ENCODE measurements at places on chromosomes 16 and 17.

DNA sequence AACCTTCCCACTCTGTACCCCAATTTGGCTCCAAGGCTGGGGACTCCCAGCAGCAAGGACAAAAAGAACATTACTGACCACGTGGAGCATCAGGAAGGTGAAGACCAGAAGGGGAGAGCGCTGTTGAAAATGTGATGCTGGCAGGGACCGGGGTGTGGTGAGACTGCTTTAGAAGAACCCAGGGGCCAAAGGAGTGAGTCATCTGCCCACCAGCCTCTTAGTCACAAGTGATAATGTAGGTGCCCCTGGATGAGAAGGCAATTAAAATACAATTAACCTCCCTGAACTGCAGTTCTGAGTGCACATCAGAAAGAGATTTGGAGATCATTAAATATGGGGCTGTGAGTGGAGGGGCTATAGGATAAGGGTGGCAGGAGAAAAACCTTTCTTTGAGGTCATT lies 366.6 kb upstream of the CCL2 start:
- DNase-seq, result no peak

DNA sequence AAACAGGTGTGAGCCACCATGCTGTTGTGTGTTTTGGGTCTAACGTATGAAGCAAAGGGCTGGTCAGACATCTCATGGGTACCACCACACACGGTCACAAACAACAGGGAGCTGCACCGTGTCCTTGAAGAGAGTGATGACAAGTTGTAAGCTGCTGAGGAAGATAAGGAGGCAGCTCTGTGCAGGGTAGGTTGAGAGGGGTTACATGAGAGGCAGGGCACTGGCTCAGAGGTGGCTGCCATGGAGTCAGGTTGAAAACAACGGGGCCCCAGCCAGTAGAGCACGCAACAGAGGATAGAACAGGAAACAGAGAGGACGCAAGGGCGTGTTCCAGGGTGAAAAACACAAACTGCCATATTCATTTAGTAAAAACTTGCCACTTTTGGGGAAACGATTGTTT lies 52.2 kb downstream of the TRARG1 start:
- DNase-seq, result no peak

DNA sequence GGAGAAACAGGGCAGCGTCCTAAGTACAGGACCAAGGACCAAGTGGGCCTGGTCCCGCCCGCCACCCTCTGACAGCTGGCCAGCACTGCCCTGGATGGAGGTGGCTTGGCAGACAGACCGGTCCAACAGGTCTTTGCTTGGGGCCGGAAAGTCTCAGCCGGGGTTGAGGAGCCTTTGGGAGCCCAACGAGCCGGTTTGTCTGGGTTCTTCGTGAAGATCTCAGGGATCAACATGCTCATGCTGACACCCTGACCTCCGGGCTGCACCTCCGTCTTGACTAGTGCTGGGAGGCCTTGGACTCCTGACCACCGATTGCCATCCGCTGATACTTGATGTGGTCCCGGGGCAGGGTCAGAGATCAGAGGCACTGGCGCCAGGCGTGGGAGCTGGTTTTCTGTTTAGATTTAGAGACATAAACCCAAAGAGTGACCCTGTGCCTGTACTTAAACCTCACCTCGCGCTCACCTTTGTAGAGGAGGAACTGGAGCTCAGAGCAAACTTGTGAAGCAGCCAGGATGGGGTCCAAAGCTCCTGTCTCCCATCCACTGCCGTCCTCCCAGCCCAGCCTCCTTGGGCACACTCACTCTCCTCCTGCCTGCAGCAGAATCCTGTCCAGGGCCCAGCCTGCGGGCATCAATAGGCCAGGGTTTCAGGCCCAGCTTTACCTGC lies 92.1 kb upstream of the GSE1 start:
- DNase-seq, result no peak

GRCh38 chr16:85593494-85594221 lies 19.5 kb upstream of the GSE1 start:
- DNase-seq, result no peak

DNA sequence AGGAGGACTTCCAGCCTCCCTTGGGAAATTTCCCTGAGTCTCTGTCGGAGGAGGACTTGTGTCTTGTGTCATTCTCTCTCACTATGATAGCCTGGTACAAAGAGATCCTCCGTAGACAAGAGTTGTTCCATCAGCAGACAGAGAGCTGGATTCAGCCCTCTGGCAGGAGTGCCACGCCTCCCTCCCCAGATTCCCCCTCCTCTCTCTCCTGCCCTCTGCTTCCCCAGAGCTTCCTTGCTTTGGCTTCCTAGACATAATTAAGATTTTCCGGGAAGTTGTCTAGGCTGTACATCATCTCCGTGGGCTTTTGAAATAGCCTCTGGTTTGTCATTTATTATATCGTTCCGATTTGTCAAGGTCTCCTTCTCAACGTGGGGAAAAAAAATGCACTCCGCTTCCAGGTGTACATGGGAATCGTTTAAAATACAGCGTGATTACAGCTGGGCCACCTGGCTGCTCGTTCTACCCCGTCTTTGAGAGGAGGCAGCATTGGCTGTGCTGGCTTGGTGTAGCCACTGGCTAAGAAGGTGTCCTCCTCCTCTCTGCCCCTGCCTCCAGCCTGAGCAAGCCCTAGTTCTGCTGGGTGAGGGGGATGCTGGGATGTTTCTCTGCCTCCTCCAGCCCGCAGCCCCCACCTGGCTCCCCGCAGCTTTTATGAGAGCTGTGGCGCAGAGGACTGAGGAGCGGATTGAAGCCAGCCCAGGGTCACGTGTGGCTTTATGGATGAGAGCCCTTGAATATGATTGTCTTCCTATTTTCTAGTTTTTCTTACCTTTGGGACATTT lies 282.5 kb downstream of the SNX29 start:
- no peak for DNase-seq

DNA sequence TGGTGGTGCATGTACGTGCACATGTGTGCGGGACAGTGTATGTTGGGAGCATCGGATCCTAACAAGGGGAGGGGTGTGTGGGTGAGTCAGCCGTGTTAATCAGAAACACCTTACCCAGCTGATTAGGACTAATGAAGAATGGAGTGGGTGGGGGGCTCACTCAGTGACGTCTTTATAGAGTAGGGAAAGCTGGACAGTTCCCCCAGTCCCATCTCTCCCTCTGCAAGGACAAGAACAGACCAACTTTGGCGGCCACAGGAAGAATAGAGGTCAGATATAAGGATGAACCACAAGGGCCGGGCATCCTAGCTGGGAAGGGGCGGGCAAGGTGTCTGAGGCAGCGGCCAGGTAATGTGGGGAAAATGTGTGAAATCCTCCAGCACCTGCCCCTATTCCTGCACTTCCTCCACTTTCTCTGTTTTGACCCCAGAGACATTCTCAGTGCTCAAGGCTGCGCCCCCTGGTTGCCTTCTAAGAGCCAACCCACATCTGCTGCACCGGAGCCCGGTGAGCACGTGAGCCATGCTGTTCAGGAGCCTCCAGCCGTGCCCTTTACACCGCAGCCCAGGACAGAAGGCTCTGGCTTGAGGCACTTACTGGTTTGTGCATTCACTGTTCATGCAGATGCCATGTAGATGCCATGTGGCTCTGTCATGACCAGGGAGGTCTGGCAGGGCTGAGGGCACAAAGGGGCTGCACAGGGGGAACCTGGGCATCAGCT lies 18.9 kb upstream of the TBX21 start:
- DNase-seq, result peak; percentile 64

GRCh38 chr16:5030251-5030870 lies 3.4 kb downstream of the NAGPA start:
- no peak for DNase-seq

DNA sequence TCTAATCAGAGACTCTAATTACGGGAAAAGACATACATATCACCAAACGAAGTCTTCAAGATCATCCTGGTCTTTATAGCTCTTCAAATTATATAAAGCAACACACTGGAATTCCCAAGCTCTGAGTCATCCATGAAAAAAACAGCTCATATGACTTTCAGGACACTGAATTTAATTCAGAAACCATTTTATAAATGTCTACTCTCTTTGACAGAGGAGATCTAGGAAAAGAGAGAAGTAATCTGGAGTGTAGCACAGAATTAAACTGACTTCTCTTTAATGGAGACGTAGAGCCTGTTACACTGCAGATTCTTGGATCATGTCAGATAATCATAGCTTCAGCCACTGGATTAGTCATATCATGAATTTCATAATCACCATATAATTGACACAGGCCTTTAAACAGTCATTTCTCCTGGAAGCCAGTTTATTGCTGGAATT lies 86.8 kb upstream of the WSB1 start:
- DNase-seq, result no peak

- DNase-seq, result no peak
Observed at GRCh38 chr17:28926366-28926765, 23.5 kb upstream of the DHRS13 start.

DNA sequence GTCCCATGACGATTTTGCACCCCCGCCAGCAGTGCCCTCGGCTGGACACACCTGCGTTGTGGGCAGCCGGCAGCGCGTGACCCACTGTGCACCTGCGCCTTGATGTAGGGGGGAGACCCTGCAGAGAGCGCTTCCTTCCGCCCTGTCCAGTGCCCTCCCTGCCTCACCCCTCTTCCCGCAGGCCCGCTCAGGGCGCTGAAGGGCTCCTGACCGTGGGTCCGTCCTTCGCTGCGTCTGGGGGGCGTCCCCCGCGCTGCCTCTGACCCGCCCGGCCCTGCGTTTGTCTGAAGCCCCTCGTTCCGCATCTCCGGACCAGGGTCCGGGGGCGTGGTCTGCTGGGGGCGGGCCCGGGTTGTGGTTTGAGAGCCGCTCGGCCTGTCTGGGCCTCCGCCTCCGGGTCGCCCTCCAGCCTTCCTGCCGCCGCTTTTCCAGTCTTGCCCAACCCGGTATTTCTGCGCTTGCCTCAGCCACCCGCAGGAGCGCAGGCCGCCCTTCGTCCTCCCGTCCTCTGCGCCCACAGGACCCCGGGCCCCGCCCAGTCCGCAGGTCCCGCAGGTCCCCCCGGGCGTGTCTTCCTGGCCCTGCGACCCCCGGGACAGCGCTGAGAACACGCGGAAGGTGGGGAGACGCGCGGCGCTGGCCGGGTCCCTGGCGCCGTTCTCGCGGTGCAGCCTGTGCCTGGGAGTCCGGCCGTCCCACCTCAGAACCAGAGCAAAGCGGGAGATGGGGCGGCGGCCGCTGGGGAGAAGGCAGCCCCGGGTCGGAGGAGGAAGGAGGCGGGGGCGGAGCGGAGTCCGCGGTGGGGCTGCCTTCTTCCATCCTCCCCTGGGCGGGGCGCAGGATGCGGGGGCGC lies 4.0 kb upstream of the IL17C start:
- DNase-seq, result peak; percentile 87

GRCh38 chr16:31243734-31244670 lies 15.8 kb upstream of the ITGAM start:
- peak; percentile 82 for DNase-seq

GRCh38 chr17:31829649-31830048 lies 29.4 kb downstream of the COPRS start:
- DNase-seq, result no peak

- no peak for DNase-seq
Observed at GRCh38 chr17:17348872-17349723, 45.9 kb downstream of the NT5M start.

GRCh38 chr16:54696522-54696921 lies 234.1 kb upstream of the IRX5 start:
- no peak for DNase-seq

- DNase-seq, result no peak
Observed at GRCh38 chr16:58098207-58099096, 30.7 kb downstream of the CFAP20 start.

DNA sequence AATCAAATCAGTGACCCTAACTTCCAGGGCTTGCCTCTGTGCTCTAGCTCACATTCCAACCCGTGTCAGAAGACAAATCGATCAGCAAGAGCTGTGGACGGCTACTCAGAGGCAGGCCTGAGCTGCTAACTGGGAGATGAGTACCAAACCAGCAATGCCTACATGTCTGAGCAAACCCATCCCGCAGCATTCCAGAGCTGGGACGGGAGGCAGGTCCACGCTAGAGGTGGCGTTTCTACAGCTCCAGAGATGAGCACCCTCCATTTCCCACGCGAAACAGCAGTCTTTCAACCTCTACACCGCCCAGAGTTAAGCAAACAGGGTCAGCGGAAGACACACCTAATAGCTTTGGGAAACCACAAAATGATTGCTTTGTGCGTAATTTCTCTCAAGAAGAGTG lies 6.5 kb downstream of the NXN start:
- no peak for DNase-seq

DNA sequence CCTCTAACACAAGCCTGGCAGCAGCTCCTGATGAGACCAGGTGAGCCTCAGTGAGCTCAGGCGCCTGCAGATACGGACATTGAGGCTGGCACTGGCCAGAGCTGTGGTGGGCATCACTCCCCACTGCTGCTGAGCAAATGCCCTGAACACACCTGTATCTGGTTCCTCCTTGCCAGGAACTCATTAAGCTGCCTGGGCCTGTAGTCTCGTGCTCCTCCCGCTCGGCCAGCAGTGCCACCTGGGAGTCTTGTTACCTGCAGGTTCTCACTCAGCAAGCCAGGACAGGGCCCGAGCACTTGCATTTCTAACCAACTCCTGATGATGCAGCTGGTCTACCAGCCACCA lies 13.3 kb downstream of the EIF4A3 start:
- DNase-seq, result no peak

GRCh38 chr16:85350973-85351372 lies 238.7 kb upstream of the CIBAR2 start:
- DNase-seq, result no peak

DNA sequence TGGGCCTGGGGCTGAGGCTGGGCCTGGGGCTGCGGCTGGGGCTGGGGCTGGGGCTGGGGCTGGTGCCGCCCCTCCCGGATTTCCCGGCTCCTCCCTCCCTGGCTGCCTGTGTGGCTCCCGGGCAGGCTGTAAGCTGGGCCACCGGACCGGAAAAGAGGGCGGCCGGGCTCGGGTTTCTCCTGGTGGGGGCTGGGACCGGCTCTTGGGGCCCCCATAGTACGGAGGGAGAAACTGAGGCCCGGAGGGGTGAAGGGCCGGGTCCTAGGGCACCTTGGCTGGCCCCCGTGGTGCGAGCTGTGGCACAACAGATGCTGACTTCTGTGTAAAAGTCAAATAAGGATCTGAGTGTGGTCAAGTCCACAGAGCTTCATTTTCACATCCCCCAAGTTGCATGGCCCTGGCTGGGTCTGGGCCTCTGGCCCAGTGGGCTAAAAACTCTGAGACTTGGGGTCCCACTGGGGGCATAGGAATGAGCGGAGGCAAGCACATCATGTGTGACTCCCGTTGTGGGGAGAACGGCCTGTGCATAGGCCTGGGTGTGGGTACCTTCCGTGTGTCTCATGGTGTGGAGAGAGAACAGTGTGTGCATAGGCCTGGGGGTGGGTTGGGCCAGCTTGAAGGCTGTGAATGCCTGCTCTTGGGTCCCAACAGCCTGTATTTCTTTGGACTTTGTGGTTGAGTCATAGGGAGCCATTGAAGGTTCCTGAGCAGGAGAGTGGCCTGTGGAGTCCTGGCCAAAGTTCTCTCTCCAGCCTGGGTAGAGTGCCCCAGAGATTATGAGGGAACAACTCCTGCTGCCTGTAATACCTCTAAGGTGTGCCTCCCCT lies 123.9 kb upstream of the CIBAR2 start:
- DNase-seq, result no peak
